ENCODE measurements at places on chromosomes 16 and 17. TPM values are rescaled to one million over a fixed set of nuclear protein-coding genes. Genes with fewer than 3 reads are reported as not detected.
A peak's percentile ranks its signal among the peaks of the same experiment; 100 is the strongest.

The CCDC182 gene
- not detected for total RNA-seq

The KRT25 gene
- total RNA-seq, result not detected

The CPNE7 gene
- 2.7 TPM for total RNA-seq

The KIF18B gene
- 93.1 TPM for total RNA-seq

The FAM171A2 gene
- 50.6 TPM for total RNA-seq

The FBXO39 gene
- total RNA-seq, result not detected

The SEZ6L2 gene
- total RNA-seq, result 9.3 TPM

The RPTOR gene
- 34.0 TPM for total RNA-seq

The EEF2K gene
- 21.2 TPM for total RNA-seq

The ADAMTS18 gene
- 0.12 TPM for total RNA-seq

The NETO2 gene
- 105 TPM for total RNA-seq

The CA7 gene
- total RNA-seq, result not detected

GRCh38 chr16:68086336-68086841 is 1.2 kb downstream of the NFATC3 start:
- DNase-seq, result no peak

DNA sequence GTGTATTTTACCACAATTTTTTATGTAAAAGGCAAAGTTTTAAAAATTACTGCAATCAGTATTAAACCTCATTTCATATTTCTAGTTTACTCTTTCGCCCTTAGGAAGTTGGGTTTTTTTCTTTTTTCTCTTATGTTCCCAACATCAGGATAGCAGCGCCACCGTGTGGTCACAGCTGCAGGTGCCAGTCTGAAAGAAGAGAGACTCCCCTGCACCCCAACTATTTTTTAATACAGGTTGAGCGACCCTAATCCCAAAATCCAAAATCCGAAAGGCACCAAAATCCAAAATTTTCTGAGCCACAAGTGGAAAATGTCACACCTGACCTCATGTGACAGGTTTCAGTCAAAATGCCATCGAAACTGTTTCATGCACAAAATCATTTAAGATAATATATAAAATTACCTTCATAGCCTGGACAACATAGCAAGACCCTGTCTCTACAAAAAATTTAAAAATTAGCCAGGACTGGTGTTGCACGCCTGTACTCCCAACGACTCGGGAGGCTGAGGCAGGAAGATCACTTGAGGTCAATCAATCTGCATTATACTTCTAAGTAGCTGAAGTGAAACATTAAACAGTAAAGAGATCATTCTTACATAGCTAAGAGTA is 21.8 kb upstream of the ASGR2 start:
- DNase-seq, result peak; percentile 74

GRCh38 chr17:13503526-13503925 is 98.2 kb downstream of the HS3ST3A1 start:
- DNase-seq, result no peak

- no peak for DNase-seq
Measured at GRCh38 chr17:57350266-57350665, 93.9 kb downstream of the MSI2 start.

DNA sequence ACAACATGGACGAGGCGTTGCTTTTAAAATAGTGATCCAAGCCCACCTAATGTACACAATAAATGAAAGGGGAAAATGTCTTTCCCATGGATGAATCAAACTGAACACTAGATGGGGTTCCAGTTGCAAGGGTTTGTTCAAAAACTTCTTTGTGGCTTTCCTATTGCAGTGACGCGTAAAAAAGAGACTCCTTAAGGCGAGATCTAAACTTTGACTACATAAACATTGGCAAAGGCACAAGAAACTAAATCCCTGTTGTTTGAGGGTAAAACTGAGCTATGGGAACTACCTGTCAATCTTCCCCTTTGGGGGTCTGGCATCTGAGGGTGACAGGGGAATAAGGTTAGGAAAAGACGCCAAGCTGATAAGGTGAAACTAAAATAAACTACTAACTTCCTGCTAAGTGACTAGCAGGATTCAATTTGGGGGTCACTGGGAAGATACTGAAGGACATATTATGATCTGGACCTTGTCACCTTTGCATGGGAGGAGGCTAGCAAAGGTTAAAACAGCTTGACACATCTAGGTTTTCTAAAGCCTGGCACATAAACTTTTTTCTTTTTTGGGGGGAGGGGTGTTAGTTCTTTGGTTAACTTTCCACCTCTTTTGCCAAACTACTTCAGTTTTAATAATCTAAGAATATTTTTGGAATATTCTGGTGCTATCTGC is 4.7 kb downstream of the SALL1 start:
- no peak for DNase-seq

- DNase-seq, result no peak
Measured at GRCh38 chr17:74839990-74840852, 19.5 kb downstream of the GRIN2C start.

DNA sequence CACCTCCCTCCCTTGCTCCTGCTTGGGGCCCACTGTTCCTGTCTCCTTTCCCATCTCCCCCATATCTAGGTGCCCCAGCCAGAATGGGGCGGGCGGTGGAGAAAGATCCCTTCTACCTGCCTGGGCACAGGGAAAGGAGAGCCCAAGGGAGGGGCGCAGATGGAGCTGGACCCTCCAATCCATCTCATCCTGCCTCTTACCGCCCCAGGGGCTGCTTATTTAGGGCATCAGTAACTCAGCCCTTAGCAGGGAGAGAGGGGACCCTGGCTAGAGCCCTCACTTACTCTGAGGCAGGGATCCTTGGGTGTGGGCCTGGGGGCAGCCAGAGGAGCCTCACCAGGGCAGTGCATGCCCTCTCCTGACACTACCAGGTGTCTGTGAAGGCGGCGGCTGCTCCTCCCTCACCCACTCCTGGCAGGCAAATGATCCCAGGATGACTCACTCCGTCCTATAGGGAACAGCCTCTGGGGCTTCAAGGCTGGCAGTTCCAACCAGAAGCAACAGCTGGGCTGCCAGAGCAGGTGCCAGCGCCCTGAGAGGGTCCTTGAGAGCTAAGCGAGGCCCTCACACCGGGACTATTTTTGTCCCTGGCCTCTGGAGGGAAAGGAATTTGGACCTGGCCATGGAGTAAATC is 16.3 kb upstream of the BCAR1 start:
- no peak for DNase-seq

GRCh38 chr16:89921702-89922476 is 1.3 kb upstream of the TUBB3 start:
- DNase-seq, result peak; percentile 60

DNA sequence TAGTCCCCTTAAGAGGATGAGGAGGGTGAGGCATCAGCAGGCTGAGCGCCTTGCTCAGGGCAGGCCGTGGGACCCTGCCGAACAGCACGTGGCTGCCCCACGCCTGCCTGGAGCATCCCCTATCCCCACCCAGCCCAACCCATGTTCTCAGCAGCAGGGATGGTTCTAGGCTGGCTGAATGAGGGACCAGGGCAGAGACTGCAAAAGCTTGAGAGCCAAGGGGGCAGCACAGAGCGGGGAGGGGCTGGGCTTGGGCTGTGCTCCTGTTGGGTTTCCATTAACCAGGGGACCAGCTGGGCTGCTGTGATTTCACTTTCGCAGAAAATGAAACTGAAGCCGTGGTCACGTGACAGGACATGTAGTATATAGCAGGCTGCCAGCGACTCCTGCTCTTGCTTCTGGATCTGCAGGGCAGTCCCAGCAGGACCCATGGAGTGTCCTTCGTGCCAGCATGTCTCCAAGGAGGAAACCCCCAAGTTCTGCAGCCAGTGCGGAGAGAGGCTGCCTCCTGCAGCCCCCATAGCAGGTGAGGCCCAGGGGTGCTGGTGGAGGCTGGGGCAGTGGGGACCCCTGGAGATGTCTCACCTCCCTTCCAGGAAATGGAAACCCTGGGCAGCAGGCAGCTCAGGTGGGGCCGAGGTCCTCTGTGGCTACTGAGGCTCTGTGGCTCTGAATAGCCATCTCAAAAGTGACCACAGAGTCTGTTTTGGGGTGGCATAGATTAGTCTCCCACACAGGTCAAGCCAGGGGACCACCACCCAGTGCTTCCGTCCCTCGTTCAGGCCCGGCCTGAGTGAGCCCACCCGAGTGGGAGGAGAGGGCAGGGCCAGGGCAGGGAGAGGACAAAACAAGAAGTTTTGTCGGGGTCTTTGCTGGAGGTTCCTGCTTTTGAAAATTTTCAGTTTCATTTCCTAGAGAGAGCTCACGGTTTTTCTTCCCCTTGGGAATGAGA is 2.9 kb downstream of the RNF213 start:
- no peak for DNase-seq

DNA sequence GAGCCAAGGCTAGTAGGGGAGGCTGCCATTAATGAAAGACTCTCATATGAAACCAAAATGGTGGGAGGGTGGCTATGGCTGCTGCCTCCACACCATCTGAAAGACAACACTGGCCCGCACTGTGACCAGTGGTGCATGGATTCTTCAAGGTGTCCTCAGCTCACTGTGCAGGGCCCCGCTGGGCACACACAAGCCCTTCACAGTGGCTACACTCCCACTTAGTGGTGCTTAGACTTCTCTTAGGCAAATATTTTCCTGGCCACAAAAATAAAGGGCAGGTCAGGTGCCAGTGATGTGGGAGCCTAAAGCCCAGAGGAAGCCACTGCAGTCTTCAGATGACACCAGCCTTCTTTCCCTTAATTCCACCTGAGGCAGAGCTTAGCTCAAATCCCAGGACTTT is 38.1 kb upstream of the IRX3 start:
- no peak for DNase-seq

- DNase-seq, result no peak
Measured at GRCh38 chr16:9124908-9125584, 33.6 kb downstream of the HAPSTR1 start.

GRCh38 chr17:51746421-51746820 is 412.1 kb downstream of the CA10 start:
- DNase-seq, result peak; percentile 2

DNA sequence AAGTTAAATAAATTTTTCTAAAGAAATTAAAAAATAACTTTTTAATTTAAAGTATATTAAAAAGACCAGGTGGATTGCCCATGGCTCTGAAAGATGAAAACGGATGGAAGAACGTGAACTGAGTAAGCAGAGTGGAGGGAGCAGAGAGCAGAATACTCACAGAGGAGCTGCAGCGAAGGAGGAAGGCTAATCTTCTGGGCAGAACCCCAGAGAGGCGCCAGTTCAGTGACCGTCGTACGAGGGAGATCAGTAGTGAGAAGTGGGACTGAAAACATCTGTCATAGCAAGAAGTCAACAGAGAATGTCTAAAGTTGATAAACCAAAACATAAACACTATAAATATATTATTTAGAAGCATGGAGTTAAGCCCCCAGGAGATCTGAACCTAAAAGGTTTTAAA is 34.9 kb downstream of the UBE2G1 start:
- no peak for DNase-seq

- DNase-seq, result no peak
Measured at GRCh38 chr16:19859166-19859565, 25.5 kb downstream of the GPRC5B start.

GRCh38 chr16:48124266-48124665 is 31.5 kb downstream of the ABCC12 start:
- no peak for DNase-seq

DNA sequence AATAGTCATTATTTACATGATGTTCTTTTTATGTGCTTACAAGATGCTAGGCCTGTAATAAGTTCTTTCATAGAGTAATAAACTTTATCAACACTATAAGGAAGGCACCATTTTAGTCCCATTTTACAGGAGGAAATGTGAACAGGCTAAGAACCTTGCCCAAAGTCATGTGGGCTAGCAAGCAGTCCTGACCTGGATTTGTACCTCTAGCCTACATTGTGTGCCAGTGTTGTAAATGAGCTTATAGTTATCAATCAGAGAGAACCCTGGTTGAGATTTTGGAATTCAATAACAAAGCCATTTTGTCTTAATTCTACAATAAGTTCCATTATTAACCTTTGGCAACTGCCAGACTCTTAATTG is 6.7 kb upstream of the TBKBP1 start:
- DNase-seq, result no peak

- DNase-seq, result no peak
Measured at GRCh38 chr17:63136369-63137012, 170.5 kb downstream of the TANC2 start.

DNA sequence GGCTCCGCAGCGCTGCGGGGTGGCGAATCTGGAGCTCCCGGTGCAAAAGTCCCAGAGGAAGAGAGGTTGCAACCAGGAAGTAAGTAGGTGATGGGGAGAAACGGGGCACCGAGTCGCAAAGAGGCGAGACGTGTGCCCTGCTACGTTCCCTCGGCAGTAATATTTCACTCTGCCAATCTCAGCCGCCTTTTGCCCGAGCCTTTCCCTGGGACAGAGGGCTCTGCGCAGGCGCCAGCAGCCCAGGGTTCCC is at the start of gene NR1D1:
Gene NR1D1, minus strand, starts transcription at position 171 of the 250 bp plus-strand sequence. CDS start 495 bp downstream, outside the sequence.
- no peak for DNase-seq

DNA sequence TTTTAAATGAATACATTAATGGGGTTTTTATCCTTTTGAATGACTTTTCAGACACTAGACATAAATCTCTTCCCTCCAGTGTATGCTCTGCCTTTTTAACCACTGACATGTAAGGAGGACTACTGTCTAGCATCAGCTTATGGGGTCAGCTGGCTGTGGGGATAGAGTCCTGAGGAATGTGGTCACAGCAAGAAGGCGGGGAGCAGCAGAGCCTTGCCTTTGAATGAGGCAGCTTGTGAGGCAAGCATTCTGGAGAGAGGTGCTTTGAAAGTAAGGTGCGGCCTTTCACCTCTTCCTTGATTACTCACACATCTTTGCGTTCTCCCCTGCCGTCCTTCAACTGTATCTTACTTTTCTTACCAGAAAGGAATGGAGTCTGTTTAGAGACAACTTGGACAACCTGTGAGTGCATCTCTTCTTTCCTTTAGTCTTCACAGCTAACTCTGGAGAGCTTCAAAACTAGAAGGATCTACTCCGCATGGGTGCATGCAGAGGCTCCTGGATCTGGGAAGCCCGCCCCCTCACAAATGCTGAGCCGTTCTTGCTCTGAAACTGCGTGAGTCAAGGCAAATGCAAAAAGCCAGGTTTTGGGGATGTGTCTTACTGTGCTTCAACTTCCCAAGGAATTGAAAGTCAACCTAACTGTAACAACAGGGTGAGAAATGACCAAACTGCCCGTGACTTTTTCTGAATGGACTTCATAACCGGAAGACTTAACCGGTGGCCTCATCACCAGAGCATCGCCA is 49.9 kb downstream of the ADCY7 start:
- no peak for DNase-seq

Data from neural crest cell (in vitro differentiated cells).